GM20000 (cell line): ENCODE measurements at places on chromosomes 4 and X.

GRCh38 chr4:94068753-94069719 lies 138.6 kb upstream of the SMARCAD1 start:
- no peak for DNase-seq

GRCh38 chrX:54540289-54540688 lies 10.3 kb downstream of the GNL3L start:
- DNase-seq, result no peak

GRCh38 chr4:53920116-53920515 lies 144.3 kb downstream of the CHIC2 start:
- DNase-seq, result no peak

GRCh38 chrX:78754917-78755316 lies 7.4 kb downstream of the LPAR4 start:
- peak; percentile 31 for DNase-seq

- no peak for DNase-seq
Measured at GRCh38 chr4:6281436-6282313, 12.0 kb downstream of the WFS1 start.

GRCh38 chr4:15809058-15809457 lies 30.9 kb downstream of the CD38 start:
- peak; percentile 32 for DNase-seq

DNA sequence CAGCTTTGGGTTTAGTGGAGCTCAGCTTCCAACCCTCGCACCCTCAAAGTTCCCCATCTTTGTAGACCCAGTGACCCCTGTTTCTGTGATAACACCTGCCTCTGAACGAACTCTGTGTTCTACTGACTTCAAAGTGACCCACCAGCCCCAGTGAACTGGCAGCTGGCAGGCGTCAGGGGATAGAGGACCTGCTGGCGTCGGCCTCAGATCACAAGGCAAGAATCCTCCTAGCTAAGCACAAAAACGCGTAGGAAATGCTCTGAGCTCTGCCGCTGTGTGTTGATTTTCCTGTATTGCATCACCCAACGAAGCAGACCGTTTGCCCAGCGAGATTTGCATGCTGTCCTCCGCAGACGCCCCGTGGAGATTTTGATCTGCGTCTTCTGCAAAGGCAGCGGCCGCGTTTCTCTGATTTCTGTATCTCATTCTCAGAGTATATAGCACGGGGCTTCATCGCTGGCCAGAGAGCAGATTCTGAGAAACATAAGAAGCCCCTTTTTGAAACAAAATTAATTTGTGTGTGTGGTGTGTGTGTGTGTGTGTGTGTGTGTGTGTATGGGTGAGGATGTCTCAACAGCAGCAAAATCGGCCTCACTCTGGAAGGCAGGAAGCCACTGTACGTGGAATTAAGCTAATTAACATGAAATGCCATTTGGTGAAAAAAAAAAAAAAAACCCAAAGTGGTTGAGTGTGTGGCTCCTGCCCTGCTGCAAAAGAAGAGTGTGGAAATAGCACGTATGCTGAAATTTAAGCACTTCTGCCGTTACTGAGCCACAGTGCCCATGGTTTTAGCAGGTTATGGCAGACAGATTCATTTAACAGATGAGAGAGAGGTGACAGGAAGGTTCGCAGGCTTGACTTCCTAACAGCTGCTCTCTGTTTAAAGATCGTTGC lies 29.2 kb upstream of the ASMTL start:
- DNase-seq, result peak; percentile 69
